NCI-H226 (cell line): ENCODE measurements at places on chromosomes 6 and 20.

DNA sequence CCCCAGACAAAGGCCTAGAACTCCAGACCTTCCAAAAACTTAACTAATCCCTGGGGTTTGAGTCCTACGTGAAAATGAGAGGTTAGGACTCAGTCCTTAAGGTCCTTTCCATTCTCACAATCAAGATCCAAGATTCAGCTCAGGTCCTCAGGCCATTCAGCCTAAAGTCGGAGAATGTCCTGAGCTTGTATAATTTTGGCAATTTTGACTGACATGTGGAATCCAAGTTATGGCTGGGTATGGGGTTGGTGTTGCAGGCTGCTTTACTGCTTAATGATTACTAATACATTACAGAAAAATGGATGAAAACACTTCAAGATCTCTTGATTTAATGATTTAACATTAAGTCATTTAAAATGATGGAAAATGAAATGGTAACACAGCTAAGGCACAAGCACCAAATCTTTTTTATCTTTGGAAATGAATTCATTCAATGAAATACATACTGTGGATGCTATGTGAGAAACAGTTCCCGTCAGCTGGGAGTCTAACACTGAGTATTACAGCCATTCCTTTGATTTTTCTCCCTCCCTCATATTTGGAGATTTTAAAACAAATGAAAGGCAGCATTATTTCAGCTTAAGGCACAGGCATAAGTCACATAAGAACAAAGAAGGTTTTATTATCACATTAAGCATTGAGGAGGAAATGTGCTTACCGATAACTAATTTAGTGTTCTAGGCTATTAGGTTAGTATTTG lies 1.3 kb downstream of the ARHGAP18 start:
- no peak for DNase-seq

- DNase-seq: no peak
Observed at GRCh38 chr20:25269833-25270170, 21.9 kb downstream of the PYGB start.

DNA sequence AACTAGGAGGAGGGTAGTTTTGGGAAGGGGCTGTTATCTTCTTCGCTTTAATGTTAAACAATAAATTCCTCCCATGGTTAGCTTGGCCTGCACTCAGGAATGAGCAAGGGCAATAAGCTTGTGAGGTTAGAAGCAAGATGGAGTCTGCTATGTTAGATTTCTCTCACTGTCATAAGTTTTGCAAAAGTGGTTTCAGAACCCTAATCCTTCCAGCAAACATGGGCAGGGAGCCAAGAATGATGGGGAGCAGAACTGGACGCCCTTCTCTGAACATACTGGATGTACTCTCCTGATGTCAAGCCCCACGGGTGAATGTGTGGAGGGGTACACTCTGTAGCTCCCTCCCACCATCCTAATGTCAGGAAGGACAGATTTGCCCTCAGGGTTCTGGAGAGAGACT lies 22.3 kb downstream of the C6orf163 start:
- no peak for DNase-seq

DNA sequence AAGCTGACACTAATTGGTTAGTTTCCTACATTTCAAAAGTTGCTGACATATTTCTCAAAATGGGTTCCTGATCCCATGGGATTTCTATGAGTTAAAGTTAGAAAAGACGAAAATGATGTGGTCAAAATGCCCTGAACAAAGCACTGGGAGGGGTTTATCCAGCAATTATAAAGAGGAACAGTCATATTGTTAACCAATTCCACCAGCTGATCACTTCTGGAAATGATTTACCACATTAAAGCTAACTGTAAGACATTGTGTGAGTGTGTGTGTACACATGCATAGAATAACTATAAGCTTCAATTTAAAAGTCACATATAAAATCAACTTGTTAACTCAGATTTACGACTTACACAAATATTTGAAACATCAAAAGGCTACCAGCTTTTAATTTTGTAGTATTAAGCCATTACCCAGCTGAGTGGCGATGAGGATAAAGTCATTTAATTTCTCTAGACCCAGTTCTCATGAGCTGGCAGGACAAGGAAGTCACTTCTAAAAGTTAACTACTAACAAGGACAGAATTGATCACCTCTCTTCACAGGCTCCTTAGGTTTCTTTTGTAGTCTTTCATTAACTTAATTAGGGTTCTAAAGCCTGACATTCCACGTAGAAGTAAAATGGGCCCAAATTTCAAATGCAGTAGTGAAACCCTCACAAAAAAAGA lies 40.4 kb downstream of the MAN1A1 start:
- no peak for DNase-seq

GRCh38 chr6:158556113-158556512 lies 3.8 kb upstream of the TMEM181 start:
- DNase-seq: no peak

DNA sequence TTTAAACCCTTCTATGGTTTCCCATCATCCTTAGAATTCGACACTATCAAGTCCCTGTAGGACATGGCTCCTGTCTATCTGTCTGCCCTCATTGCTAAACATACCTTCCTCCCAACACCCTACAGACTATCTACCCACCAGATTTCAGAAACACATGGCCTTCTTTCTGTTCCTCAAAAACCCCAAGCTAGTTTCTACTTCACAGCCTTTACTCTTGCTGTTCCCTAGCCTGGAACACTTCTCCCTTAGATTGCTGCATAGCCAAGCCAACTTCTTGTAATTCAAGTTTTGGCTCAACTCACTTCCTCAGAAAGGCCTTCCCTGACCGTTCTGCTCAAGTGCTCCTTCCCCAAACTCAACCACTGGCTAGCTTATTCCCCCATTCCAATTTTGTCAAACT lies 156.2 kb downstream of the BTBD9 start:
- no peak for DNase-seq

GRCh38 chr6:158759966-158760617 lies 59.1 kb downstream of the EZR start:
- DNase-seq: no peak

DNA sequence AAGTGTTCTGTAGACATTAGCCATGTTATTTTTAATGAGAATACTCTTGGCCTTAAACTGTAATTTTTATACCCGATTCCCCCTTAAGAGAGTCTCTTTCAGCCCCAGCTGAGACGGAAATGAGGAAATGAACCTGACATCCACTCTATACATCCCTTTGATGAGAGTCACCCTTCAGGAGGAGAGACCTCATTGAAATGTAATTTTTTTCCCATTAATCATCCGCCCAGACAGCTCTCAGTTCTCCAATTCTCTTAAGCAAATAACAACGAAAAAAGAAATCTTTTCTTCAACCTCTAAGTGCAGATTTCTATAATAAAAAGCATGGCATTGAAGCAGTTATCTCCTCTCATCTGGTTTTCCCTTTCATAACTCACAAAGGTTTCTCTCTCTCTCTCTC lies 243.8 kb upstream of the PMEPA1 start:
- no peak for DNase-seq

DNA sequence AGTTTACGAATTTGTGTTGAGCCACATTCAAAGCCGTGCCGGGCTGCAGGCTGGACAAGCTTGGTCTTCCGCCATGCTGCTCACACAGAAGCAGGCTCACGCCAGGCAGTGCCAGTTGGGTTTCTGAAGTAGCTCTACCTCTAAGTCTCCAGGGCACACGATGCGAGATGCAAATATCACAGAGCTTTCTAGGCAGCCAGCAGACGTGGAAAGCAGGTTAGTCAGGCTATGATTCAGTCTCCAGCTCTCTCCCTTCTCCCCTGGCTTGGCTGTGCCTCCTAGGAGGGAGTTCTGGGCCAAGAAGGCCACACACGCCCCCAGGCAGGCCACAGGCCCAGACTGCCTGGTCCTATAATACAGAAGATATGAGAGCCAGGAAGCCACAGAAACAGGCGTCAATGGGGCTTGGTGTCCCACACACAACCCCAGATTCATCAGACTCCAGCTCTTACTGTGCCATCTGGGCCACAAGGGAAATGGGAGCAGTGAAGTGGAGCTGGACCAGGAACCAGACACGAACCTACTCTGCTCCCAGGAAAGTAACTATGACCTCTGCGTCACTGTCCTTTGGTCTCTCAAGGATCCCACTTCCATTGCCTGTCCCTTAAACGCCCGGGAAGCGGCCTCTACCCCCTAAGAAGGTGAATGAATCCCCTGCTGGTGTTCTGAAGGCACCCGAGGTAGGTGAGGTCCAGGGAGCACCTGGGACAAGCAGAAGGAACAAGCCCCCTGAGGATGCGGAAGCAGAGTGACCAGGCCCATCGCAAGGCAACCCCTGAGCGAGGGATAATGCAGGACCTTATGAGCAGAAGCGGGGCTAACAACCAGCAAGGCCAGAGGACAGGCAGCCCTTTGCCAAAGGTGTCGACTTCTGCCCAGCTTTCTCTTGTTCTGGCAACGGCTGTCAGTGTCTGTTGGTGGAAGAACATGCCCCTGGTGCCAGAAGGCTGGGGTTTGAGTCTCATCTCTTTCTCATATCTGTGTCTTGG lies 61.2 kb downstream of the GFOD1 start:
- DNase-seq: peak; percentile 86

DNA sequence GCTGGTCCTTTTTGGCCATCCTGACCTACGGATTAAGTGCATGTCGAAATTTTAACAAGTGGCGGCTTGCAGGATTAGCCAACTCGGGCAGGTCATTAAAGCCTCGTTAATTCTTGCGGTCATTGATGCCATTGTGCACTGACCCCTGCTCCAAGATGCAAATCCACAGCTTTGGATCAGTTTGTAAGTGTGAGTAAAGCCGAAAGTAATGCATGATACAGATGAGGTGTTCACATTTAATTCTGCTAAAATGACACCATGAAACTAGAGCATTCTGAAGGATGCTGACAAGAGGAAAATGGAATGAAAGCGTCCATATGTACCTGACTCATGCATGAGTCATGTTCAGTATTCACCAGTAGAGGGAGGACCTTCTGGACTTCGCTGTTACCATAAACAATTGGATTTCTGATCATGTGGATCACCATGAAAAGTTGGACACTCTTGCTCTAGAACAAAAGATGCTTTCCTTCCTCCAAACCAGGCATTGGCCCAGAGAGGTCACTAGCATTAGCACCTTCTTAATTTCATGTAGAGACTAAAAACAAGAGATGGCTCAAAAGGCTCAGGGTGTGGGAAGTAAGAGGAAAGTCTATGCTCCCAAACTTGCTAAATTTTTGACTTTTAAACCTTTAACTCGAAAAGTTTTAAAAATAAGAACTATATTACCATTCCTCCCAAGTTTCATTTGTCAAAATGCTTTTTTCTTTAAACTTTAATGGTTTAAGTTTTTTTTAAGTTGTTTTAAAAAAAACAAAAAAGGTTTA lies 48.0 kb downstream of the MUC22 start:
- peak; percentile 87 for DNase-seq

DNA sequence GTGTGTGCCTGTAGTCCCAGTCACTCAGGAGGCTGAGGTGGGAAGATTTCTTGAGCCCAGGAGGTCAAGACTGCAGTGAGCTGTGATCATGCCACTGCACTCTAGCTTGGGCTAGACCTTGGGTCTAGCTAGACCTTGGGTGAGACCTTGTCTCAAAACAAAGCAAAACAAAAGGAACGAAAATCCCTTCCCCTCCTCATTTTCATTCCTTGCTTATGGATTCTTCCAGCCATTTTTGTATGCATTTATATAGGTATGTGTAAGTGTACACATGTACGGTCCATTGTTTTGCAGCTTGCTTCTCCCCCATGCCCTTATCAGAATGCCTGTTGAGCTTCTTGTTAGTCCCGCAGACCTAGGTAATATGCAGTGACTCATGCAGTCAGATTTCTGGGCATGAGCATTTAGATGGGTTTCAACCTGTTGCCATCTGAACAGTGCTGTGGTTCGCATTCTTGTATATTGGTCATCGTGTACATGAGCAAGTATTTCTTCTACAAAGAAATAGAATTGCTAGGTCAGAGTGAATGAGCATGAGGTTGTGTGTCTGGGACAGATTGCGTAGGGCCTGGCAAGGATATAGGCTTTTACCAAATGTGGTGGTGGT lies 73.2 kb downstream of the ATRN start:
- peak; percentile 81 for DNase-seq

- DNase-seq: no peak
Observed at GRCh38 chr6:82381278-82381677, 17.7 kb downstream of the TPBG start.

- no peak for DNase-seq
Observed at GRCh38 chr6:15960740-15961634, 167.9 kb upstream of the MYLIP start.

GRCh38 chr6:145252737-145253136 lies 482.6 kb downstream of the EPM2A start:
- DNase-seq: no peak

- DNase-seq: no peak
Observed at GRCh38 chr6:65745614-65746013, 38.6 kb upstream of the EYS start.

GRCh38 chr6:37083243-37084138 lies 78.0 kb downstream of the FGD2 start:
- DNase-seq: peak; percentile 63

DNA sequence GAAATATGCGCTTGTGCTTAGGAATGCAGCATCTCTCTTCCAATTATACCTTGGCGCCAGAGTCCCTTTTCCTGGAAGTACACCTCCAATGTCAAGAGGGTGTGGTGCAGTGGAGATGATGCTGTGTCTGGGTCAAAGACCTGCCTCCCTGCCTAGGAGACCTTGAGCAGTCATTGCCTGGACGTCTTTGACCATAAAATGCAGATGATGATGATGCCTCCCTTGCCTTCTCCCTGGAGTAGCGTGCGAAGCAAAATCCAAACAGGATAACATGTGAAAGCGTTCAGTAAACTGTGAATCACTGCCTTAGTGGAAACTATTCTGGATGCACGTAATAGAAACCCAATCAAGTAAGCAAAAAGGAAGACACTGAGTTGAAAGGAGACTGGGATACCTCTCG lies 97.4 kb upstream of the ARMC2 start:
- DNase-seq: no peak

- DNase-seq: peak; percentile 95
Observed at GRCh38 chr6:129644567-129645015, 65.4 kb downstream of the ARHGAP18 start.

DNA sequence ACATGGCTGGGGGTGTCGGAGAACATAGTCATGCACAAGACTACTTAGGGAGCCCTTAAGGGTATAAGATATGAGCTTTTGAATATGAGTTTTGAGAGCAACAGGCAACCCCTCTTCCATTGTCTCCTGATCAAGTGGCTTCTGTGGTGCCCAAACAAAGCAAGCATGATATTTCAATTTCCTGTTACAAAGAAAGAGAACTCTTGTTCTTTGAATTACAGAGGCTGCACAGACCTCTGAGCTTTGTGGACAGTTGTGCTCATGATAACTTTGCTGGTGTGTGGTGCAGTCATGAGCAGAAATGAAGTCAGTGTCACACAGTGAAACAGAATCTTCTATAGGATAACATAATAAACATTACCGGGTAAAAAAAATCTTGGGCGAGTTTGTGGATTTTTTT lies 66.8 kb upstream of the THEMIS start:
- DNase-seq: no peak

GRCh38 chr6:15301179-15302006 lies 55.5 kb downstream of the JARID2 start:
- DNase-seq: no peak
